ENCODE measurements at places on chromosomes 13 and 19.

DNA sequence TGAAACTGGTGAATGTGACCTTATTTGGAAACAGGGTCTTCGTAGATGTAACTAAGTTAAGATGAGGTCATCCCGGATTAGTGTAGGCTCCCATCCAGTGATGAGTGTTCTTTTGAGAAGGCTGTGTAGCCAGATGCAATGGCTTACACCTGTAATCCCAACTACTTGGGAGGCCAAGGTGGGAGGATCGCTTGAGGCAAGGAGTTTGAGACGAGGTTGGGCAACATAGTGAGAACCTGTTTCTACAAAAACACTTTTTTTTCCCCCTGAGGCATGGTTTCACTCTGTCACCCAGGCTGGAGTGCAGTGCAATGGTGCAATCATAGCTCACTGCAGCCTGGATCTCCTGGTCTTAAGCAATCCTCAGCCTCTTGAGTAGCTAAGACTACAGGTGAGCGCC is 36.4 kb downstream of the FBN3 start:
- DNase-seq: no peak

DNA sequence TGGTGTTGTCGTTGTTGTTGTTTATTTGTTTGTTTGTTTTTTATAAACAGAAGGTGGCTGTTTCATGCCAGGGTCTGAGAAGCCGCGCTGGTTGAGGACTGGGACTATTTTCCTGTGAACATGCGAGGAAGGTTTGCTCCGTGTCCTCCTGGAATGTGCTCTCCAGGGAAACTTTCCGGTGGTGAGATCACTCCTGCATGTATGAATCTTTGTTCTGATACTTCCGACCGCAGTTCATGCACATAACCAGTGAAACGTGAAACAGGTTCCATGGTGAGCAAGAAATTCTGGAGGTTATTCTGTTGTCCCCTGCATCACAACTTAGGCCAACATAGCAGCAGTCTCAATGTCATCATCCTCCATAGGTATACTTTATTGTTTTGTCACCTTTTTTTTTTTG is 187.6 kb upstream of the ARGLU1 start:
- DNase-seq: no peak

GRCh38 chr13:42378383-42378780 is 106.4 kb downstream of the AKAP11 start:
- DNase-seq: no peak

DNA sequence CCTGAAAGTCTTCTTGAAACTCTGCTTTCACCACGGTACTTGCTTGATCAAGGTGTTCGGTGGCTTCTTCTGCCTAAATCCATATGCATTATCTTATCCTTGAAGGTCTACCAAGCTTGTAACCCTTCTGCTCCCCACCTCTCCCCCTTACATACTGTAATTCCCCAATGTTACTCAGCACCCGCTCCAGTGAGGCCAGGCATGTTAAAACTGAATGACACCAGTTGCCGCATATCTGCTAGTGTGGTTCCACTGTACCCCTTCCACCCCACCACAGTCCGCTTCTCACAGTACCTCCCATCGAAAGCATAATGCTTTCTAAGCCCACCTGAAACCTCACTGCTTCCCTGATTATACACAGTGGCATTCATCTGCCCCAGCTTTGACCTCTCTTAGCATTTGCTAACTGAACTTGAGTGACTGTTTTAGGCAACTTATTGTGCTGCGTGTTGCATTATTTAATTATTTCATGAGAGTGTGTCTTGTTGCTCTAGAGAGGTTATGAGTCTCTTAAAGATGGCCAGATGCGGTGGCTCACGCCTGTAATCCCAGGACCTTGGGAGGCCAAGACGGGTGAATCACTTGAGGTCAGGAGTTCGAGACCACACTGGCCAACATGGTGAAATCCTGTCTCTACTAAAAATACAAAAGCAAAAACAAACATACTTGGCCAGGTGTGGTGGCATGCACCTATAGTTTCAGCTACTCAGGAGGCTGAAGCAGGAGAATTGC is 87.6 kb upstream of the MBNL2 start:
- DNase-seq: no peak

GRCh38 chr19:38394488-38394887 is 6.0 kb downstream of the SPRED3 start:
- no peak for DNase-seq
